ENCODE measurements at places on chromosomes 12 and 14.

GRCh38 chr12:74689071-74689655 lies 151.5 kb downstream of the ATXN7L3B start:
- DNase-seq, result peak; percentile 24

- no peak for DNase-seq
Observed at GRCh38 chr12:75892731-75893408, 138.7 kb downstream of the PHLDA1 start.

- DNase-seq, result no peak
Observed at GRCh38 chr12:24820872-24821271, 128.0 kb downstream of the BCAT1 start.

DNA sequence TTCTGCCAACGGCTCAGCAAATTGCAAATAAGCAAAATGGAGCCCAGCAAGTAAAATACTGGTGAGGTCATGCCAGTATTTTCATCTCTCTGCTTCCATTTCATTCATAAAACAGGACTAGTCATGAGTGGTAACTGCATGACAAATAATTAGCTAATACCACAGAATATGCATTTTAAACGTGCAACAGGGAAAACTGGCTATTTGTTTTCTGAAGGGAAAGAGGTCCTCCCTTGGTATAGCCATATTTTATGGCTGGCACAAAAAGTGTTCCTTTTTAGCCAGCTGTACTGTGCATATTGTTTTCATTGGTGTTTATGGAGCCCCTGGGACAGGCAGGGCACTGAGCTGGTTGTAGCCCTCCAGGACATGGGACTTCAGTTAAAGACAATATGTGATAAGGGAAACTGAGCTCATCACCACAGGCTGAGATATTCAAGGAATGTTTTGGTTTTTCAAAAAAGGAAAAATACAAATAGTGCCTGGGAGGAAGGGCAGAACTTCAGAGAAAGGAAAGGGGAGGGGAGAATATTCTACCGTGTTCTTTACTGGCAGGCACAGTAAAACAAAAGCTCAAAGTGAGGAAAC lies 26.1 kb upstream of the FOXN3 start:
- no peak for DNase-seq

Measured in D341Med (cell line).